ENCODE measurements at places on chromosomes 4 and X.
A peak's percentile ranks its signal among the peaks of the same experiment; 100 is the strongest.

DNA sequence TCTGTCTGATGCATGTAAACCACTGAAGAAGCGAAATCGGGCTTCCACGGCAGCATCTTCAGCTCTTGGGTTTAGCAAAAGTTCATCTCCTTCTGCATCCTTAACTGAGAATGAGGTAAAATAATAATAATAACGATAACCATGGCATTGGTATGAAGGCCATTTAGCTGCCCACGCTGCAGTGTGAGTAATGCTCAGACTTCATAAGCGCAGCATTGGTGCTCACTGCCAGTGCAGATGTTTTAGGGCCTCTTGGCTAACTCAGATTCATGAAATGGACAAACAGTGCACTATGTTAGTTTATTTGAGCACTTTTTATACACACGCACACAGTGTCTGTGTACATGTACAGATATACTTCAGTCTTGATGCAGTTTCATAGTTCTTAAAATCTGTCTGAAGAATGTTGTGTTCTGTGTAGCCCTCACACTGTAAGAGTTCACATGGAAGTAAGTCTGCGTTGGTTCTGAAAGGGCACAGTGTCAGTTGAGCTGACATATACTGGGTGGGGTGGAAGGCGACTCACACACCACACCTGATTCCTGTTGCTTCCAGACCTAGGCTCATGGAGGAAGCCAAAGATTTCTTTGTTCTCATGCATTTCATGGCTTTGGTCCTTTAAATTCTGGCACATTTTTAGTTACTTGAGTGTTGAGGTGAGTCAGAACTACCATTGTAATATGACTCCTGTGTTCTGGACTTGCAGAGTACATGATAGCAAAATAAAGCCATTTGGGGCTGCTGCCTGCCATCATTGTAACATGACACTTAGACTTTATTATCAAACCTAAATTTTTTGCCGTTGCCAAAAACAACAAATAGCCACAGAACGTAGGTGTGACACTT is 68.7 kb downstream of the NSD2 start:
- H3K27ac ChIP-seq: no peak overlapping the region
- DNase-seq: no peak
- H3K36me3 ChIP-seq: no peaks in the 10 kb centered on the region
- H3K4me3 ChIP-seq: no peak overlapping the region
- H3K27me3 ChIP-seq: no peaks in the 10 kb centered on the region

DNA sequence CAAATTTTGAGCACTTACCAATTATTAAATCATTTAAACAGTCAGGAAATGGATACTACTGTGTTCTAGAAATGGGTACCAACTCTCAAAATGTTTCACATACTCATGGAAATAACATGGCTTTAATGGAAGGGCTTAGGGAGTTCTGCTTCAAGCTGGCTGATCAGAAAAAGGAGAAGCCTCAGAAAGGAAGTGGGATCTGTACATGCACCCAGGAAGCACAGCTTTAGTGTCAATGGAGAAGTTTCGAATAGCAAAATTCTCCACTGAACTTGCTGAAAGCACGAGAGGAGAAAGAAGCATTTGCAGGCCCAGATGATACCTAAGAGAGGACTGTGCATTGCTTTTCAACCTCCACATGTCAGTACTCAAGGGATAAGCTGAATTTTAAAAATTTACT is 11.1 kb upstream of the HS3ST1 start:
- no peak overlapping the region for H3K4me3 ChIP-seq
- no peaks in the 10 kb centered on the region for H3K4me1 ChIP-seq
- DNase-seq: no peak
- H3K36me3 ChIP-seq: no peaks in the 10 kb centered on the region

DNA sequence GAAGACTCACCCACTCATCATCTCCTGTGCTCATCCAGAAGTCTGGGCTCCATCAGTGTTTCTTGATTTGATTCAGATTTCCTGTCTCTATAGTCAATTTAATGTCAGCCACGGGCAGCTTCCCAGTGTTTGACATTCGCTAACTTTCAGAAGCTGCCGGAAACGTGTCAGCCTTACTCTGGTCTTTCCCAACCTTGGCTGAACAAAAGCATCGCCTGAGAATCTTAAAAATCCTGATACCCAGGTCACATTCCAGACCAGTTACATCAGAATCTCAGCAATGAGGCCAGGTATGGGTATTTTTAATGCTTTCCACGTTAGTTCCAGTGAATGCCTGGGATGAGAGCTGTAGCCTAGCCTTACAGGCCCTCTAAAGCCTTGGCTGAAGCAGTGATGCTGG is 233.8 kb downstream of the FRMPD4 start:
- no peaks in the 10 kb centered on the region for H3K4me1 ChIP-seq
- no peak overlapping the region for H3K27ac ChIP-seq
- no peak for DNase-seq
- no peaks in the 10 kb centered on the region for H3K27me3 ChIP-seq
- no peak overlapping the region for H3K4me3 ChIP-seq
- H3K36me3 ChIP-seq: no peaks in the 10 kb centered on the region

DNA sequence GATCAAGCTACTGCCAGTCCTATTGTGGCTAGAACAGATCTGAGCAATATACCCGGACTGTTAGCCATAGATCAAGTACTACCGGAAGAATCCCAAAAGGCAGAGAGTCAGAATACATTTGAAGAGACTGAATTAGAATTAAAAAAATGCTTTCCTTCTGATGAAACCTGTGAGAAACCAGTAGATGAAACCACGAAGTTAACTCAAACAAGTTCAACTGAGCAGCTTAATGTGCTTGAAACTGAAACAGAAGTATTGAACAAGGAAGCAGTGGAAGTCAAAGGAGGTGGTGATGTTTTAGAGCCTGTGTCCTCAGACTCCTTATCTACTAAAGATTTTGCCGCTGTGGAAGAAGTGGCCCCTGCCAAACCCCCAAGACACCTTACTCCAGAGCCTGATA is 46.8 kb downstream of the WDR44 start:
- DNase-seq: no peak
- no peaks in the 10 kb centered on the region for H3K36me3 ChIP-seq
- H3K27ac ChIP-seq: no peak overlapping the region
- H3K4me1 ChIP-seq: no peaks in the 10 kb centered on the region
- no peak overlapping the region for H3K4me3 ChIP-seq

DNA sequence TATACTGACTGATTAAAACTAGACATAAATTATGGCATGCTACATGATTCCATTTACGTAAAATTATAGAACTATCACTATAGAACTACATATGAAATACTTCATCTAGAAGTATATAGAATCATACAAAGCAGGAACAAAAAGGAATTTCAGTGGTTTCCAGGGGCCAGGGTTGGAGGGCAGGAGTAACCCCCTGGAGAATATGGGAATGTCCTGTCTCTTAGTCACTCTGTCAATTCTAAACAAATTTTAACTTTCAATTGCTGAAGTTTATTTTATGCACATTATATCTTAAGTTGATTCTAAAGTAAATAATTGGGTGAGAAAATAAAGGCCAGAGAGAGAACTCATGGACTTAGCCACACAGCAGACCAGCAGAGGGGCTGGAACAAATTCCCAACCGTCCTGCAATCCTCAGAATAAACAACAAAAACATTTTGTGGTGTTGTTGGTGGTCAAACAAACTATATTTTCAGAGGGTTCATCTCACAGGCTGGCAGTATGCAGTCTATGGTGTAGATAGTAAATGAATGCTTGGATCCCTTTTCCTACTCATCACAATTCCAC is 476.9 kb upstream of the SLIT2 start:
- H3K4me3 ChIP-seq: no peak overlapping the region
- no peak overlapping the region for H3K27ac ChIP-seq
- DNase-seq: no peak
- no peaks in the 10 kb centered on the region for H3K4me1 ChIP-seq

GRCh38 chr4:67576538-67576937 is 18.0 kb downstream of the STAP1 start:
- H3K36me3 ChIP-seq: no peaks in the 10 kb centered on the region
- no peak overlapping the region for H3K4me3 ChIP-seq
- no peaks in the 10 kb centered on the region for H3K27me3 ChIP-seq
- no peak overlapping the region for H3K27ac ChIP-seq

- H3K27me3 ChIP-seq: no peaks in the 10 kb centered on the region
- no peaks in the 10 kb centered on the region for H3K36me3 ChIP-seq
- H3K4me1 ChIP-seq: no peaks in the 10 kb centered on the region
- no peak overlapping the region for H3K27ac ChIP-seq
- H3K4me3 ChIP-seq: no peak overlapping the region
Measured at GRCh38 chr4:153890761-153891160, 101.9 kb upstream of the SFRP2 start.

DNA sequence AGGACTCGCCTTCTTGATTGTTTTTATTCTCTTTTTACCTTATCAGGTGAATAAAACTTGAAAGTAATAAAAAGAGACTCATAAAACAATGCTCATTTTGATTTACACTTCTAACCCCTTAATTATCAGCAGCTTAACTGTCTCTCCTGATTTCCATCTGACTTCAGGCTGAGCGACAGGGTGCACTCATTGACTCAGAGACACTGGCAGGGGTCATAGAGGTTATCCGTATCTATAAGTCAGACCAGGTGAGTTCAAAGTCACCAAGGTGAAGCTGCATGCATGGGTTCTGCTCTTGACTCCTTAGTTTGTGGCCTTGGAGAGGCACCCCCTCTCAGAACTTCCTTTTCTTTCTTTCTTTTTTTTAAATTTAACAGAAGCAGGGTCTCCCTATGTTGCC is 116.4 kb upstream of the SLC34A2 start:
- H3K36me3 ChIP-seq: no peaks in the 10 kb centered on the region
- no peak overlapping the region for H3K27ac ChIP-seq
- DNase-seq: no peak
- H3K4me1 ChIP-seq: no peaks in the 10 kb centered on the region
- H3K27me3 ChIP-seq: no peaks in the 10 kb centered on the region
- H3K4me3 ChIP-seq: no peak overlapping the region

DNA sequence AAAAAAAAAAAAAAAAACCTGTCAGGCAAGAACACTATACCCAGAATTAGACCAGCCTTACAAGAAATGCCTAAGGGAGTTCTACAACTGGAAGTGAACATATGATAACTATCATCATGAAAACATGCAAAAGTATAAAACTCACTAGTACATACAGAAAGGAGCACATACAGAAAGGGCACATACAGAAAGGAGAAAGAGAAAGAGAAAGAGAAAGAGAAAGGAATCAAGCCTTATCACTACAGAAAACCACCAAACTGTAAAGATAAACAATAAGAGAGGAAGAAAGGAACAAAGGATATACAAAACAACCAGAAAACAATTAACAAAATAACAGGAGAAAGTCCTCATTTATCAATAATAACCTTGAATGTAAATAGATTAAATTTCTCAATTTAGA is 50.4 kb downstream of the PHKA1 start:
- no peaks in the 10 kb centered on the region for H3K36me3 ChIP-seq
- H3K4me1 ChIP-seq: no peaks in the 10 kb centered on the region
- no peak overlapping the region for H3K27ac ChIP-seq
- H3K27me3 ChIP-seq: no peaks in the 10 kb centered on the region
- no peak overlapping the region for H3K4me3 ChIP-seq

- no peaks in the 10 kb centered on the region for H3K4me1 ChIP-seq
- H3K36me3 ChIP-seq: no peaks in the 10 kb centered on the region
- H3K27ac ChIP-seq: no peak overlapping the region
- H3K27me3 ChIP-seq: no peaks in the 10 kb centered on the region
- DNase-seq: no peak
Measured at GRCh38 chr4:1299301-1299860, 9.7 kb downstream of the MAEA start.

DNA sequence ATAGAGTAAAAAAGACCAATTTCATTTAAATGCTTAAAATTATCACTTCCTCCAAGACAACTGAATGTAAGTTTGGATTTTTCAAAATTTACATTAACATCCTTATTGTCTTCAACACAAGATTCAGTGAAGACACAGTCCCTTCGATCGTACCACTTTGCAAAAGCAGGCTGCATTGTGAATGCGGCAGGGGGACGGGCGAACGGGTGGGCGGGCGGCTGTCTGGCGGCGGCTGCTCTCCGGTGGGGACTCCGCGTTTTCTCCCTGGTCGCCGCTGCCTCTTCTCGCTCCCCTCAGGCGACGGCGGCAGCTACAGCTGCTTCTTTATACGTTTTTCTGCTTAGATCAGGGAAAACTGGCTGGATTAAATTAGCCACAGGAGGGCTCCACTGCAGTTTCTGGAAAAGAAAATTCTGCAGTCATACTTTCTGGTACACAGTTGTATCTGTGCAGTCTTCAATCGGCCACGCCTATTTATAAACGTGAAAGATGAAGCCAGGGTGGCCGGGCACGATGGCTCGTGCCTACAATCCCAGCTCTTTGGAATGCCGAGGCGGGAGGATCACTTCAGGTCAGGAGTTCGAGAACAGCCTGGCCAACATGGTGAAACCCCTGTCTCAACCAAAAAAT is 33.9 kb upstream of the HPF1 start:
- no peaks in the 10 kb centered on the region for H3K4me1 ChIP-seq
- H3K27ac ChIP-seq: no peak overlapping the region
- peak; percentile 16 for DNase-seq
- H3K4me3 ChIP-seq: no peak overlapping the region
- no peaks in the 10 kb centered on the region for H3K27me3 ChIP-seq
- H3K36me3 ChIP-seq: no peaks in the 10 kb centered on the region

DNA sequence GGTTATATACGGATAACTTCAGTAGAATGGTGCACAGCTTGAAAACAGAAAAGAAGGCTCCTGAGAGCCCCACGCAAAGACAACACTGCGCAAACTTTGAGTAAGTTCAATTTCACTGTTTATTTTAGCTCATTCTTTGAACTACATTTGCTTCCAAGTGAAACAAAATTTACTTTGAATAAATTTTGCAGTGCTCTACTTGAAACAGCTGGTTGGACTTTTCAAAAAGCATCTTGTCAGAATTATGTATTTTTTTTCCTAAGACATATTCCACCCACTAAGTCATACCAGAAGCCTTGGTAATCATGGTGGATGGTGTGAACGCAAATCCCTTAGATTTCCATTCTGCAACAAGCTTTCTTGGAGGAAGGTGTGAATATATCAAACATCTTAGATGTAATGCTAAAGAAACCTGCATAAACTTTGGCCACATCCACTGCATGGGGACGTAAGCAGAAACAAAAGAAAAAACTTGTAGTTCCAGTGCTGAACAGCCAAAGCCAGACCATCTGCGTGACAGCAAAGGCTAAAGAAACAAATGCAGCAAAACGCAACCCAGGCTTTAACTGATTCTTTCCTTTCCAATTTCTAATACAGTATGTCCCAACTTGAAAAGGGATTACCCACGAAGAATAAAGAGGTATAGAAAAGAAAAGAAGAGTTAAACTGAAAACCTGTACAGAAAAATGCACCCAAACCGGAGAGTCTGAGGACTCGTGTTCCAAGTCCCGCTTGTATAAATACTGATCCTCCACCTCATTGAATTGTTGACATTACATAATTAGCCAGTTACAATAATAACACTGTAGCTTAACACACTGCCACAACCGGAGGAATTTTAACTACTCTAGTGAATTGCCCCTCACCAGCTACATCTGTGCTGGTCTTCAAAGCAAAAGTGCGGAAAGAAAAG is 90.9 kb downstream of the SH3RF1 start:
- no peaks in the 10 kb centered on the region for H3K36me3 ChIP-seq
- H3K27me3 ChIP-seq: no peaks in the 10 kb centered on the region
- H3K4me3 ChIP-seq: no peak overlapping the region

Measured in uterus (tissue), 4 donors.